ENCODE measurements at places on chromosomes 1 and 21. TPM values are rescaled to one million over a fixed set of nuclear protein-coding genes. Genes with fewer than 3 reads are reported as not detected.

DNA sequence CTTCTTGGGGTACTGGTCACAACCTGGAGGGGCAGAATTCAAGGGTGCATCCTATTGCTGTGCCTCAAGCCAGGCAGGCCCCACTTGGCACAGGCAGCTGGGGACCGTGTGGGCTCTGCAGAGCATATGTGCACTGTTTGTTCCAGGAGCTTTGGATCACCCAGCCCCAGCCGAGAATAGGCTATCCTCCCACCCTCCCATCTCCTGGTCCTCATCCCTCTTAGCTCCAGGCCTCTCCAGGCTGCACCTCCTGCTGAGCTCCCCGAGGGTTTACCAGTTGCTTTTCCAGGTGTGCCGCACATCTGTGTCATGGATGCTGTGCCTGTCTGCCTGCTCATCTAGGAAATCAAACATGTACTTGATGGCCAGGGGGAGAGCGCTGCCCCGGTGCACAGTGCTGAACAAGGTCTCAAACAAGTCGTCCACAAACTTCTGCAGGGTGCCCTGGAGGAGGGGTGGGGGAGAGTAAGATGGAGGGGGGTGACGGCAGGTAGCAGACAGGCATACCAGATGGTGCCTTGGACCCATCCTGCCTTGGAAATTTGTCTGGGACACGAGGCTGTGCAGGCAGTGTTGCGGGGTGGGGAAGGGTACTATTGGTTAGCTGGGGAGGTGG is 120.5 kb upstream of the CD34 start:
- no peak overlapping the region for H3K27ac ChIP-seq
- DNase-seq: no peak
- no peak overlapping the region for H3K4me3 ChIP-seq
- H3K27me3 ChIP-seq: no peaks in the 10 kb centered on the region
- H3K4me1 ChIP-seq: peaks cover 5% of the 10 kb centered on the region

DNA sequence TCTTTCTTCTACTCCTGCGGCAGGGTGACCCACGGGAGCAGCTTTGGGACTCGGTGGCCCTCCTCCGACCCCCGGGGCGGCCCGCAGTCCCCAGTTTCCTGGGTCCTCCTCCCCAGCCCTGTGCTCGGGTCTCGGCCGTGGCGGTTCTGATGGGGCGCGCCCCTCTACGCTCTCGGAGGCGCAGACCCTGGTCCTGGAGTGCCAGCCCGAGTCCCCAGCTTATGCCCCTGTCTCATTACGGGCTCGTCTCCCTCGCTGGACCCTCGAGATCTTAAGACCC is 430 bp downstream of the BTG2 start:
- H3K36me3 ChIP-seq: peaks cover 14% of the 10 kb centered on the region
- peak overlapping the region; percentile 62 for H3K4me3 ChIP-seq
- peaks cover 12% of the 10 kb centered on the region for H3K27me3 ChIP-seq
- H3K4me1 ChIP-seq: peaks cover 7% of the 10 kb centered on the region
- H3K27ac ChIP-seq: peak overlapping the region; percentile 81

DNA sequence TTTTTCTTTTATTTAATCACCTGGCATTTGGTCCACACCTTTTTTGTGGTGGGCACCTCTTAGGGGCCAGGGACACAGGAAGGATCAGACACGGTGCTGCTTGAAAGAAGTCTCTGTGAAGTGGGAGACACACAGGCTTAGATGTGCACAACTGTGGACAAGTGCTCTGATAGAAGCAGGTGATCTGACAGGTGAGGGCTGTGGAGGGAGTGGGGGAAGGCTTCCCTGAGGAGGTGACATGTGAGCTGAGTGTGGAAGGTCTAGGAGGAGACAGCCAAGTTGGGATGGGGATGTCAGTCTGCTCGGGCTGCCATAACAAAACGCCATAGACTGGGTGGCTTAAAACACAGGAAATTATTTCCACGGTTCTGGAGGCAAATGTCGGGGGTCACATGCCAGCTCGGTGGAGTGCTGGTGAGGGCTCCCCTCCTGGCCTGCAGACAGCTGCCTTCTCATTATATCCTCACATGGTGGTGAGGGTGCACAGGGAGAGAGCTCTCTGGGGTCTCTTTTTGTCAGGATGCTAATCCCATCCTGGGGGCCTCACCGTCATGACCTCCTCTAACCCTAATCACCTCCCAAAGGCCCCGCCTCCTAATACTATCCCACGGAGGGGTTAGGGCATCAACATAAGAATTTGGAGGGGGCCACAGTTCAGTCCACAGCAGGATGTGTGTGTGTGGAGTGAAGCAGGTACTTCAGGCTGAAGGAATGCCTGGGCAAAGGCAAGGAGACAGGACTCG is 5.2 kb upstream of the KIAA1614 start:
- H3K4me1 ChIP-seq: peaks cover 5% of the 10 kb centered on the region
- no peaks in the 10 kb centered on the region for H3K27me3 ChIP-seq
- DNase-seq: no peak
- H3K4me3 ChIP-seq: no peak overlapping the region
- no peaks in the 10 kb centered on the region for H3K36me3 ChIP-seq

- DNase-seq: no peak
- no peaks in the 10 kb centered on the region for H3K27me3 ChIP-seq
- no peak overlapping the region for H3K27ac ChIP-seq
- H3K4me1 ChIP-seq: no peaks in the 10 kb centered on the region
These were observed 681.5 kb downstream of the LRRIQ3 start for GRCh38 chr1:73516451-73516850.

- no peak for DNase-seq
- H3K4me1 ChIP-seq: no peaks in the 10 kb centered on the region
- H3K36me3 ChIP-seq: no peaks in the 10 kb centered on the region
- H3K27me3 ChIP-seq: no peaks in the 10 kb centered on the region
These were observed 95.5 kb upstream of the MARK1 start for GRCh38 chr1:220432408-220432807.

DNA sequence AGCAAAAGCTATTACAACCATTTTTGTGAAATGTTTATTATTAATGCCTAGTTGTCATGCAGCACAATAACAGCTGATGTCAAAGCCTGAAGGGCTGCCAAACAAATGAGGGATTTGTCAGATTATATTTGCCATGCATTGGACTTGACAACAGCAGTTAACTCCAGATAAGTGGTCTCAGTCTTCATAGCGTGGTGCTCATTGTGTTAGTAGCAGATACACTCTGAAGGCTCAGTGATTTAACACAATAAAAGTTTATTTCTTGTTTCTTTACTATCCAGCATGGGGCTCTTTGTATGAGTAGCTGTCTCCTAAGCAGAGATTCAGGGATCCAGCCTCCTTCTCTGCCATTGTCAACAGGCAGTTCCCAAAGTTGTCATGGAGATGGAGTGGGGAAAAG is 76.0 kb upstream of the PTGFRN start:
- H3K27ac ChIP-seq: no peak overlapping the region
- H3K27me3 ChIP-seq: peaks cover 5% of the 10 kb centered on the region

GRCh38 chr1:200224315-200224714 is 185.5 kb downstream of the ZNF281 start:
- H3K27me3 ChIP-seq: no peaks in the 10 kb centered on the region
- no peaks in the 10 kb centered on the region for H3K36me3 ChIP-seq

DNA sequence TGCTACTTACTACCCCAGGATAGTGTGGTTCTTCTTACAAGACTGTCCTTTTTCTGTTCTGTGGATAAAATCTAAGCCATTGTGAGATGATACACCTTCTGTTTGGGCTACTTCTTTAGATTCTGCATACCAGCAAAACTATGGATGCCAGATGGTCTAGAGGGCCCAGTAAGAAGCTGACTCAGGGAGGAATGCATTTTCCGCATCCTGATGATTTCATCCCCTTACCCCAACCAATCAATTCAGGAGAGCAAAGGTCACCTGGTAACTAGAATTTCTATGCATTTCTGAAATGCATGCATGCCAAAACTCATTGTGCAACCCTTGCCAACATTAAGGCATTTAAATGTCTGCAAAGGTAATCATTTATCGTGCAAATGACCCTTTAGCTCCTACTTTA is 285.7 kb upstream of the ZP4 start:
- H3K27me3 ChIP-seq: no peaks in the 10 kb centered on the region
- no peak for DNase-seq
- no peaks in the 10 kb centered on the region for H3K36me3 ChIP-seq
- no peak overlapping the region for H3K4me3 ChIP-seq

DNA sequence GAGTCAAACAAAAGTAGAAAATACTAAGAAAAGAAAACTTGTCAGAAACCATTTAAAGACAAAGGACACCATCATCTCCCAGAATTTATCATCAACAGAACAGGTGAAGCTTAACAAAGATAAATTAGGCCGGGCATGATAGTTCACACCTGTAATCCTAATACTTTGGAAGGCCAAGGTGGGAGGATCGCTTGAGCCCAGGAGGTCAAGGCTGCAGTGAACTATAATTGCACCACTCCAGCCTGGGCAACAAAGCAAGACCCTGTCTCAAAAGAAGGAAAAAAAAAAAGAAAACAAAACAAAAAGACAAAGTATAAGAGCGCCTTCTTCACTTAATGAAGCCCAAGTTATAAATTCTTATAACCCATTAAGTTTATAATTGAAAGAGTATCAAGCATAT is 25.6 kb downstream of the RERE start:
- H3K4me3 ChIP-seq: no peak overlapping the region
- peaks cover 3% of the 10 kb centered on the region for H3K36me3 ChIP-seq
- no peaks in the 10 kb centered on the region for H3K4me1 ChIP-seq
- DNase-seq: no peak
- H3K27me3 ChIP-seq: no peaks in the 10 kb centered on the region

- no peaks in the 10 kb centered on the region for H3K36me3 ChIP-seq
- no peaks in the 10 kb centered on the region for H3K27me3 ChIP-seq
- no peak for DNase-seq
These were observed 13.0 kb upstream of the SLC6A9 start for GRCh38 chr1:44044071-44044801.

GRCh38 chr1:8873506-8874229 is 4.8 kb downstream of the ENO1 start:
- H3K27me3 ChIP-seq: no peaks in the 10 kb centered on the region
- no peak overlapping the region for H3K4me3 ChIP-seq
- peaks cover 42% of the 10 kb centered on the region for H3K4me1 ChIP-seq

DNA sequence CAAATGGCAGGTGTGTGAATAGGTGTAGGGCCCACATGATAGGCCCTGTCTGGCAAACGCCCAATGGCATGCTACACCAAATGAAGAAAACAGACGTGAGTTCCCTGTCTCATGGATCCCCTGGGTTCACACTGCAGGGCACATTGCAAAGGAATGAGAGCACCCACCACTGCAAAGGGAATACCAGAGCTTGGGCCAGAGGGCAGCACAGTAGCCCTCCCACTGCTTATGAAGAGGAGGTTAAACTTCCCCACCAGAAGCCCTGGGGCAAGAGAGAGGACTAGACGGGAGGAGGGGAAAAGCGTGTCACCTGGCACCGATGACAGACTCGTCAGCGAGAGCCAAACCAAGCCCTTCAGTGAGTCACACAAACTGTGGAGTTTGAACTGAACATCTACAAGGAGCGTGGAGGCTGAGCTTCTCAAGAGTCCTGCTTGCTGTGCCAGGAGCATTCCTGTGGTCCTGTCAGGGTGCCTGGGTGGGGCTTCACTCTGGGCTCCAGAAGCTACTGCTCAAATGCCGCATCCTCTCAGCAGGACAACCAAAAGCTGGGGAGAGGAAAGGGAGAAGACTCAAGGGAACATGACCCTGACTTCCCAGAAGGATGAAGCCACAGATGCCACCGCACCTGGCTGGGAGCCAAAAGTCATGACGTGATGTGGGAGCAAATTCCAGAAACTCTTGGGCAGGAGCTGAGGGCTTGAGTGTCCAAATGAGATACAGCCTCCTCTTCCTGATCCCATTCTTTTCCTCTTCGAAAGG is 61.1 kb downstream of the TOMM20 start:
- no peak overlapping the region for H3K4me3 ChIP-seq
- peak overlapping the region; percentile 15 for H3K27ac ChIP-seq
- H3K4me1 ChIP-seq: peaks cover 23% of the 10 kb centered on the region
- no peaks in the 10 kb centered on the region for H3K36me3 ChIP-seq

GRCh38 chr1:102757363-102757762 is 351.0 kb downstream of the COL11A1 start:
- no peaks in the 10 kb centered on the region for H3K36me3 ChIP-seq
- no peak overlapping the region for H3K4me3 ChIP-seq

DNA sequence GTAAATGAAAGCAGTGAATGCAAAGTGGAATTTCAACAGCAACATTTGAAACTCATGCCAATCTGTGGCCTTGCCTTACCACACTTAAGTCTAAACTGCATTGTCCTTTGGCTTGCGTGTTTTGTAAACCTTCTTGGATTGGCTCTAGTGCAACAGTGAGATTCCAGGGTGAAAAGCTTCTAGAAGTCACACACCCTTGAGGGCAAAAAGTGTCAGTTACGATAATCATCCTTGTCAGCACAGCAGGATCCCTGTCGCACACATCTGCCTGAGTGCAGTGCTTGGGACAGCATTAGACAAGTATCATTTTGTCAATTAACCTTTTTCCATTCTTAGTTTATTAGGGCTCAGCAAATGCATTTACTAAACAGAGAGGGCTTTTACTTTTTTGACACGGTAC is 243.4 kb upstream of the PTBP2 start:
- H3K36me3 ChIP-seq: no peaks in the 10 kb centered on the region
- peaks cover 1% of the 10 kb centered on the region for H3K4me1 ChIP-seq
- H3K27me3 ChIP-seq: no peaks in the 10 kb centered on the region

GRCh38 chr1:109197158-109198042 is 16.3 kb upstream of the SARS1 start:
- H3K36me3 ChIP-seq: no peaks in the 10 kb centered on the region
- peak overlapping the region; percentile 56 for H3K27ac ChIP-seq
- H3K27me3 ChIP-seq: no peaks in the 10 kb centered on the region
- peak; percentile 100 for DNase-seq
- H3K4me3 ChIP-seq: no peak overlapping the region

PLPP3 gene
- 46.4 TPM for total RNA-seq

S100B gene
- not detected for total RNA-seq

OR2L5 gene
- not detected for total RNA-seq

DNAH14 gene
- 2.7 TPM for total RNA-seq

PRAMEF18 gene
- total RNA-seq: not detected

RAB13 gene
- total RNA-seq: 42.3 TPM

S100A7A gene
- not detected for total RNA-seq

SPRR1A gene
- not detected for total RNA-seq

TRIM45 gene
- total RNA-seq: 1.7 TPM

F3 gene
- total RNA-seq: 102 TPM

RGS16 gene
- 0.28 TPM for total RNA-seq

TPTE gene
- total RNA-seq: not detected

VCAM1 gene
- total RNA-seq: 19.7 TPM

TNFRSF8 gene
- under 0.01 TPM for total RNA-seq

ARMH1 gene
- 0.28 TPM for total RNA-seq

ENSA gene
- 53.2 TPM for total RNA-seq

PCP4 gene
- total RNA-seq: not detected

ITLN2 gene
- not detected for total RNA-seq

OR2M3 gene
- not detected for total RNA-seq

Data from IMR-90 (cell line).